Activated T-helper 1 cell treated with anti-CD3 and anti-CD28 coated beads, Interleukin-12 subunit alpha, Interleukin-12 subunit beta, Interleukin-2, Interleukin-4 antibody, amounts not matched to agents 30 ng/mL and 10 ng/mL and 1 ng/mL, durations not matched to agents 14 hours and 24 hours and 36 hours (primary cell): ENCODE measurements at places on chromosomes 5 and 9. TPM values are rescaled to one million over a fixed set of nuclear protein-coding genes. Genes with fewer than 3 reads are reported as not detected.

Gene LURAP1L
- not detected in 2 replicates for total RNA-seq

GRCh38 chr5:36363101-36363500, 61.4 kb upstream of the RANBP3L start:
- no peak overlapping the region for H3K4me3 ChIP-seq
- H3K4me1 ChIP-seq: peaks cover 17% of the 10 kb centered on the region
- H3K27ac ChIP-seq: no peak overlapping the region
- no peaks in the 10 kb centered on the region for H3K36me3 ChIP-seq
- DNase-seq: no peak

GRCh38 chr5:53594419-53594818, 34.0 kb downstream of the NDUFS4 start:
- peaks cover 1% of the 10 kb centered on the region for H3K36me3 ChIP-seq
- H3K27ac ChIP-seq: no peak overlapping the region
- H3K4me1 ChIP-seq: peaks cover 4% of the 10 kb centered on the region
- no peak overlapping the region for H3K4me3 ChIP-seq

GRCh38 chr5:3287516-3287915, 308.1 kb upstream of the IRX1 start:
- no peak overlapping the region for H3K27ac ChIP-seq
- DNase-seq: no peak
- H3K27me3 ChIP-seq: no peaks in the 10 kb centered on the region
- no peak overlapping the region for H3K4me3 ChIP-seq

GRCh38 chr5:616484-617039, 4.4 kb downstream of the CEP72 start:
- H3K27ac ChIP-seq: no peak overlapping the region
- H3K27me3 ChIP-seq: no peaks in the 10 kb centered on the region
- no peak for DNase-seq
- peaks cover 32% of the 10 kb centered on the region for H3K4me1 ChIP-seq
